ENCODE measurements at places on chromosomes 7 and 10.

- DNase-seq = no peak
Measured at GRCh38 chr7:41504214-41504980, 198.5 kb downstream of the INHBA start.

DNA sequence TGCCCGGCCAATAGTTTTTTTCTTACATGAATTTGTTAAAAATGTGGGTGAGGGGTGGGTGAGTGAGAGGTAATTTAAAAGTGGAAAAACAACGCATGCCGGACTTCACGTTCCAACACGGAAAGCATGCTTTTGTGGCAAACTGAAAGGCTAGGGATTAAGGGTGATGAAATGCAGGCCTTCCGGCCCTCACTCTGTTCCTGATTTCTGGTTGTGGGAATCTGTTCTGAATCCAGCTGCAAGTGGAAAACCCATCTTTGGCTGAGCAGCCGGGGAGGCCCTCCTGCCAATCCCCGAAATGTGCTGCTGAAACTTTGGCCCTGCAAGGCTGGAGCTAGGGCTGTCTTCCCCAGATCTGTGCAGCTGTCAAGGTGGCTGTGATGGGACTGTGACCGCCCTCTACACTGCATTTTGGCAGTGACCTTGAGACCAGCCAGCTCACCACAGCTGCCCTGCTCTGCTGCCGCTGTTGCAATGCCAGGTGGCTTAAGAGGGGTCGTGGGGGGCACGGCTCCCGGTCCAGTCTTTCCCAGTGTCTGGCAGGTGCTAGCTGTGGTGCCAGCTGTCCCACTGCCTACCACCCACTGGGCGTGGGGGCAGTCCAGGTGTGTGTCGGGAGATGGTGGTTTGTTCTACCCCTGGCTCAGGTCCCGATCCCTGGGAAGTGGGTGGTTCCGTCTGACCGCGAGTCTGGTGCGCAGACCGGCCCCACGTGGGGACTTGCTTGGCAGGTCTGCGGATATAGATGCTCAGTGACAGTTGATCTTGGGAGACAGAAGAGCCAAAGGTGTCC is 39.0 kb downstream of the TET1 start:
- no peak for DNase-seq

DNA sequence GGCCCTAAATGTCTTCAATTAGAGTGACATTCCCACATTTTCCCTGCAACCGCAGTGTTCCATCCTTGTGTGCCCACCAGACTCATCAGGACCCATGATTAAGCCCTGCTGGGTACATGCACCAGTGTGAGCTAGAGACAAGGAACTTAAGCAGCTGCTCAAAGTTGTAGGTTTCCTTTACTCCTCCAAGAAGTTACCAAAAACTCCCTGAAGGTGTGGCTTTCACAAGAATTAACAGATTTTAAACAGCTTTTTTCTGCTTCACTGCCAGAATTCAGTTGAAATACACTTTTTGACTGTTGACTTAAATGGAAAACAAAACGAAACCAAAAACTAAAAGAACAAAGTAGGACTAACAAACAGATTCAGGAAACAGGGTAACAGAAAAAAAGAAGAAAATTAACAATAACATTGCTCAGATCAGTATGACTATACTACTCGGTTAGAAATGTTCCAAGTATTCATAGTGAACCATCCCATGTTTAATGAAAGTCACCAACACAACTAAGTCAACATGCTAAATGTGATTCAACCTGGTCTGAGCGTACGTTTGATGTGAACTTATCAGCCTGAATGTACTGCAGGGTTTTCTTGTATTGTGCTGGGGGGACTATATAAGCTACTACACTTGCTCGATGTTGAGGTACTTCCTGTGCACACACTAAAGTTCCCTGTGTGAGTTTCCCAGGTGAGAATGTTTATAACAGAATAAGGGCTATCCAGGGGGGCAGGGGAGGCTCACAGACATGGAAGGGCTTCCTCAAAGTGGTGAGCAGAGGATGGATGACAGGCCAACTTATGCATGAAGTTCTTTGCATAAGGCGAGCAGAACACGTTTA is 22.2 kb downstream of the SLC37A3 start:
- DNase-seq = peak; percentile 62

GRCh38 chr7:44379366-44380188 is 54.2 kb upstream of the CAMK2B start:
- DNase-seq = peak; percentile 46

DNA sequence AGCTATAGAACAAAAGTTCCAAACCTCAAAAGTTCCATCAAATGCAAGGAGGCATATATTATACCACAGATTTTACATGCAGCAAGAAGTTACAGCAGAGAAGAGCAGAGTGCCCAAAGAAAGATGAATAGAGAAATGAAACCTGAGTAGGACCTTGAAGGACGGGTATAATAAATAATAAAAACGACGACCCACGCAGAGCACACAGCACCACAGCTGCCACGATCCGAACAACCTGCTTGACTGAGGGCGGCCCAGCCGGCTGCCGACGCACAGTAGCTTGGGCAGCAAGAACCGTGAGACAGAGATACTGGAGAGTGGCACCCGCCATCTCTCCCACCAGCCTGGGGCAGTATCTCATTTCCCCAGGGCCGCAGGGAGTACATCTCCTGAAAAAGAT is 79.0 kb downstream of the HIPK2 start:
- no peak for DNase-seq

DNA sequence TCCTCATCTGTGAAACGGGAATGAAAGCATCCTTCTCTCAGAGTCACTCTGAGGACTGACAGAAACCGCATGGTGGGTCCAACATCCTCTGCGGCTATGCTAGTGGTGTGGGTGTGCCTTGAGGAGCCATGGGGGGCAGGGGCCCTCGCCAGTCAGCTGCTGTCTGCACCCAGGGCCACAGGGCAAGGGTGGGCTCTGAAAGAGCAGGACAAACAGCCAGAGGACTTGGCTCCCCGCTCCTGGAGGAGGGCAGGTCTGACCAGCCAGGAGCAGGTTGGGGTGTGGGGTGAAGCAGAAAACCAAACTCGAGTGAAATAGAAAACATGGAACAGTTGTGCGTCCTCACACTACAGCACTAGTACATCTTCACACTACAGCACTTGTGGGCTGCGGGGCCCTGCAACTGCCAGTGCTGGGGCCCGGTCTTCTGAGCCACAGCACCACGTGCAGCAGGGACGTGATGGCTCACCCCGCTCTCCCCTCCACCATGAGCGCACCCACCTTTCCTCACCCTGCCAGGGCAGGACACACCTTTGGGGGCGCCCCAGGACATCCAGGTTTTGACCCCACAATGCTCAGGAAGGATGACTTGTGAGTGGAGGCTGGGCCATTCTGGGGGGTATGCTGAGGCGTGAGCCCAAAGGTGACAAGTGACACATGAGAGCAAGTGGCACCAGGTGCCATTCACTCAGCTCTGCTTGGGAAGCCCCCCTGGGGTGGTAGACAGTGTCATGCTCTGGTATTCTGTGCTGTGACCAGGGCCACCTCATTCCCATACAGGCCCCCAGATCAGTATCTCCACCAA is 96.1 kb upstream of the RET start:
- DNase-seq = peak; percentile 33

GRCh38 chr10:128493811-128494210 is 367.6 kb upstream of the MKI67 start:
- DNase-seq = no peak

All from activated CD8-positive, alpha-beta memory T cell treated with anti-CD3 and anti-CD28 coated beads for 24 hours (primary cell).